ENCODE measurements at places on chromosomes 6 and 20.

- DNase-seq = no peak
Measured at GRCh38 chr6:170173335-170173881, 117.5 kb downstream of the DLL1 start.

DNA sequence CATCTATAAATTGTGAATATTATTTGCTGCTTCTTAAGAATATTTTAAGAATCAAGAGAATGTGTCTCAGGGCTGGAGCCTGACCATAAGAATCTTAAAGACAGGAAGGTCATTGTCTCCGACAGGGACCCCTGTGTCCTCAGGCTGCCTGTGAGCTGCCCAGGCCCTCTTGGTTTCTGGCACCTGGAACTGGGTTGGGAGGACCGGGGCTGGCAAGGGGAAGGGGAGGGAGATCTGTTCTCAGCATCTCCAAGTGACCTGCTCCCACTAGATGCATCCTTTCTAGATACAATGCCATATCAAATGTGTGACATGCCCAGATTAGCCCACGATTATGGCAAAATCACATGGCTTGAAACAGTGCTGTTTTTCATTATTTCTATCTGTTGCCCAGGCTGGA is 110.5 kb downstream of the SCML4 start:
- no peak for DNase-seq

- no peak for DNase-seq
Measured at GRCh38 chr6:55578537-55579363, at the start of gene HMGCLL1. Gene HMGCLL1, minus strand, starts transcription at chr6:55579192. Its CDS starts 137 bp downstream, at chr6:55579055.

DNA sequence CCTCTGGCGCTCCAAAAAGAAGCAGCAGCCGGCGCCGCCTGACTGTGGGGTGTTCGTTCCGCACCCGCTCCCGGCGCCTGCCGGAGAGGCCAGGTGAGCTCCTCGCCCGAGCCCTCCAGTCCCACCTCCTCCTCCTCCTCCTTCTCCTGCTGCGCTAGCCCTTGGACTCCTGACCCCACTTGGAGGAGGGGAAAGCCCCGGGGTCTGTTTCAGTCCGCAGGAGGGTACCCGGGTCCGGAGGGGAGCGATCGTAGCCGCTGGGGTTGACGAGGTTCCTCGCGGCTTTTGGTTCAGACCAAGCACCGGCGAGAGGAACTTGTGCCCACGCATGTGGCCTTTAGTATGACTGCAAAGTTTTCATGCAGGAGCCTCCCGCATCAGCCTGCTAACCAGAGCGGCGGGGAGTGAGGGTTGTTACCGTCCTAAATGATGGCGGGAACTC is 493 bp downstream of the CRYBG1 start:
- no peak for DNase-seq

GRCh38 chr20:23222531-23223200 is 127.9 kb upstream of the NXT1 start:
- no peak for DNase-seq

- no peak for DNase-seq
Measured at GRCh38 chr6:135168766-135169165, 12.3 kb upstream of the MYB start.

- DNase-seq = no peak
Measured at GRCh38 chr6:84908304-84908904, 144.0 kb upstream of the TBX18 start.

GRCh38 chr20:7146552-7147219 is 379.2 kb downstream of the BMP2 start:
- DNase-seq = no peak

DNA sequence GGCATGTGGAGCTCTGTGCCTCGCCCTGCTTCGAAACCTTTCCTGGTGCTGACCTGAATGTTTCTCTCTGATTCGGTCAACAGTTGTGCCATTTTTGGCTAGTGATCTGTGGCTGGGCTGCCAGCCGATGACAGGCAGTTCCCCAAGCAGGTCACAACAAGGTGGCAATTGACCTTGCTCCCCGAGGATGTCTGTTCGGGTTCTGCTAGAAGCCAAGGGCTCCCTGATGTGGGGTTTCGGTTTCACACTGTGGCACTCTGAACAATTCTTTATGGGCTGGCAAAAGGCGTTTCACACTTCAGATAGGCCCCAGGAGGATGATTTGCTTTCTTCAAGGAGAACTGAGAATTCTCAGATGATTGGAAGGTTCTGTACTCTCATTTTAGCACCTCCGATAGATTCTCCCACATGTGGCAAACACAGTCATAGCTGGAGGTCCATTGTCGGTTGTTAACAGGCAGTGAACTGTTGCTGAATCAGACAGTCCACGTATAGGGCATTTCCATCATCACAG is 135.6 kb downstream of the SLC24A3 start:
- DNase-seq = no peak

DNA sequence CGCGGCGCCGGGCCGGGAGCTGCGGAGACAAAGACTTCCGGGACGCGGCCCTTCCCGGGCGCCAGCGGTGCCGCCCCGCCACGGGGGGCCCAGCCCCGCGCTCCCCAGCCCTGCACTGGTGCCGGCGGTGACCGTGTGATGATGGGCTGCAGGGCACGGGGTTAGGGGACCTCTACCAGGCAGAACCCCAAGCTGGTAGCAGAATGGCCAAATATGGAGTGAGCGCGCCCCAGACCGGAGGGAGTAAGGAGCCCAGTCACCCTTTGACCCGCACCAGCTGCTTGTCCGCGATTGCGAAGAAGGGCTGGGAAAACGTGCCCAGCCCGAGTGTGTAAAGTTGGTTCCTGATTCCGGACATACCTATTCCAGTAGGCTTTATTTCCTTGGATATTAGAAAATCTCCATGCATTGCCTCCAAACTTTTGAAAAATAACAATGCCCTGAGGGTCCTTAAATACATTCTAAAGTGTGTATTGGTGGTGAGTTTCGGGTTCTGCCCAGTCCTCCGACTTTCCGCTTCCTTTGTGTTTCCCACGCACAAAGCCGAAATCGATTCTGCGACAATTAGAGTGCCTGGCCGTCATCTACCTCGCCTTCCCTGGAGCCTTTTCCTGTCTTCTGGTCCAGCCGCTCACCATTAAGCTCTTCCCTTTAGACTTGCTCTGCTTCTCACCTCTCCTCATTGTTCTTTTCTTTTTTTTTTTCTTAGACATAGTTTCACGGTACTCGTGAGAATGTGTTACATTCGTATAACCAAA is 1.1 kb downstream of the ABRACL start:
- DNase-seq = no peak

DNA sequence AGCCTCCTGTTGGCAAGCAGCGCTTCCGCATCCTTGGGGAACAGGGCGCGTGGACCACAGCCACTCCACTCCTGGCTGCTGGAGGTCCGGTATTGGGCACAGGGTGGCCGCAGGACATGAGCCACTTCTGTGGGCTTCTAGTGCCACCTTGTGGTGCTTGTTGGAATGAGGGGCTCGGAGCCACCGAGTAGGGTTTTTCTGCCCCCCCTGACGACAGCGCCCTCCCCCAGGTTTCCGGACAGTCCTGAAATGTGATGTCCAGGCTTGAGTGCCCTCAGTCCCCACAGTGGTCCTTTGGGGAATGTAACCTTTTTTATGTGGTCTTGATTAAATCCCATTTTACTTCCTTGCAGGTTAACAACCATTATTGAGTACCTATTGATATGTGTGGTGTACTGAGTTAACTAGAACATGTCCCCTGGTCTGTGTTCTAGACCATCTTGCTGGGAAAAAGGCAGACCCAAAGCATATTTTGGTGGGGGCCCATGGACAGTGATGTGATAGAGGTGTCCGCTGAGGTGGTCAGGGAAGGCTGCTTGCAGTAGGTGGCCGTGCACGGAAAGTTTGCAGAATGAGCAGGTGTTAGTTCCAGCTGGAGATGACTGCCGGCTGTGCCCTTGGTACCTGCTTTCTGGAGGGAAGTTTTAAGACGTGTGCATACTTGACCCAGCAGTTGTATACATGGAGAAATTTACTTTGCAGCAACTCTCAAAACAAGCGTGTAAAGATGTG is 70.0 kb downstream of the PTPN1 start:
- no peak for DNase-seq

GRCh38 chr6:43734294-43734665 is 35.7 kb upstream of the VEGFA start:
- no peak for DNase-seq

DNA sequence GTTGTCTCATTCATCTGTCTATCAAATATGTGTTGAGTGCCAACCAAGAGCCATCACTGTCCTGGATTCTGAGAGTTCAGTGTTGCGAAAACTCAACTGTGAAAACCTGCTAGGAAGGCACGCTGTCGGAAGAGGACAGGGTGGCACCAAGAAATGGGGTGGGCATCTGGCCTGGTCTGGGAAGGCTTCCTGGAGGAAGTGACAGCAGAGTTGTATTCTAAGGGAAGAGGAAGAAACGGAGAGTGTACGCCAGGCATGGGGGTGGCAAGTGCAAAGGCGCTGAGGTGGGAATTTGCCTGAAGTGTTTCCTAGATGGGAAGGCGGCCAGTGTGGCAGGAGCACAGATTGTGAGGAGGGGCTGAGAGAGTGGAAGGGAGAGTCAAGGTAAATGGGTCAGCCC is 91.2 kb downstream of the ANKRD60 start:
- DNase-seq = no peak

DNA sequence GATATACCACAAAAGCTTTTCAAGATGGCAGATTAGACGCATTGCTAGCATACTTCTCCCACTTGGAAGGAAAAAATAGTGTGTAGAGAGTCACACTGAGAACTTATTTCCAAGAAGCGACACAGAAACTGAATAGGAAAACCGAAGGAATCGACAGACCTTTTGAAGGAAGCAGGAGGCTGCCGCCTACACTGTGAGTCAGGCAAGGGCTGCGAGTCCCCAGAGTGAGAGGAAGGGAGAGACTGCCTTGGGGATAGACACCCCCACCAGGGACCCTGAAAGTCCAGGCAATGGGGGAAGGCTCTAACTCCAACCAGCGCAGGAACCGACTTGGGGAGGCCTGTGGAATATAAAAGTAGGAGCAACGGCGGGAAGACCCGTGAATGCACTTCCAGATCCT is 53.7 kb upstream of the SIRPG start:
- no peak for DNase-seq

DNA sequence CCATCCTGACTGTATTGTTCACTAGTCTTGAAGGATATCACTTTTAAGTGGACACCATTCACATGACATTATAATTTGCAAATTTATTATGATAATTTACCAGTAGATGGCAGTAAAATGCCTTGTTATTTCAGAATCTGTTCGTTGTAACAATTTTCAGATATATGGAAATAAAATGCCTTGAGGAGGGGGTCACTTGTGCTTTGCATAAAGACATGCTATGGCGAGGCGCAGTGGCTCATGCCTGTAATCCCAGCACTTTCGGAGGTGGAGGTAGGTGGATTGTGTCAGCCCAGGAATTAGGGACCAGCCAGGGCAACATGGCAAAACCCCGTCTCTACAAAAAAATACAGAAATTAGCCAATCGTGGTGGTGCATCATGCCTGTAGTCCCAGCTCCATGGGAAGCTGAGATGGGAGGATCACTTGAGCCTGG is 9.0 kb upstream of the NCOA6 start:
- DNase-seq = no peak

DNA sequence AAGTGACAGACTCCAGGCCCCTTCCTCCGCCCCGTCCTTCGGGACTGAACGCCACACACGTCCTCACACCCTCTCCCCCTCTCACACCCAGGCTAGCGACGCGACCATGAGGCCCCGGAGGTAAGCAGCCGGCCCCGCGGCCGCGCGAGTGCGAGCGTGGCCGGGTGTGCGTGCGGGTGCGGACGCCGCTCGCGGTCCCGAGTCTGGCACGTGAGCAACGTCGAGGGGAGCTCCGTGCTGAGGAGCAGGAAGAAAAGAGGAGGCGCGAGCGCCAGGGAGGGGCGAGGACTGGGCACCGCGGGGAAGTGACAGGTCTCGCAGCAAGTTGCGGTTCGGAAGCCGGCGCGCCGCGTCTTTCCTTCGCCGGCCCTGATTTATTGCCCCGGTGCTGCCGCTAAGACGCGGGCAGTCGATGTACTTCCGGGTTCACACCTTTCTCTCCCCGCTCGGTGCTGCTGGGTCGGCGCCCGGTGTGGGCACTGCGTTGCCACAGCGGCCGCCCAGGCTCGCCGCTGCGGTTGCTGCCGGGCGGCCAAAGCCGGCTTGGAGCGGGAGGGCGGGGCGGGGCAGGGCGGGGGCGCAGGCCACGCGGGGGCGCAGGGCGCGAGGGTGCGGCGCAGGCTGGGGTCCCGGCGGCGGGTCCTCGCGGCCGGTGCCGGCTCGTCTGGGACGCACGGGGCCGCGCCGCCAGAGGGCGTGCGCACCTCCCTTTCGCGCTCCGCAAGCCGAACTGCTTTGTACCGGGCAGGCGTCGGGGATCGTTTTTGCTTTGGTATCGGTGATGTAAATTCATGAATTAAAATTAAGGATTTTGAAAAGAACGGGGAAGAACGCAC is 15.8 kb upstream of the LIN28B start:
- no peak for DNase-seq

- no peak for DNase-seq
Measured at GRCh38 chr20:63554361-63555278, 661 bp downstream of the FNDC11 start.

GRCh38 chr20:56592817-56593216 is 36.3 kb upstream of the TFAP2C start:
- no peak for DNase-seq

- no peak for DNase-seq
Measured at GRCh38 chr6:20566109-20566508, 31.9 kb downstream of the CDKAL1 start.

DNA sequence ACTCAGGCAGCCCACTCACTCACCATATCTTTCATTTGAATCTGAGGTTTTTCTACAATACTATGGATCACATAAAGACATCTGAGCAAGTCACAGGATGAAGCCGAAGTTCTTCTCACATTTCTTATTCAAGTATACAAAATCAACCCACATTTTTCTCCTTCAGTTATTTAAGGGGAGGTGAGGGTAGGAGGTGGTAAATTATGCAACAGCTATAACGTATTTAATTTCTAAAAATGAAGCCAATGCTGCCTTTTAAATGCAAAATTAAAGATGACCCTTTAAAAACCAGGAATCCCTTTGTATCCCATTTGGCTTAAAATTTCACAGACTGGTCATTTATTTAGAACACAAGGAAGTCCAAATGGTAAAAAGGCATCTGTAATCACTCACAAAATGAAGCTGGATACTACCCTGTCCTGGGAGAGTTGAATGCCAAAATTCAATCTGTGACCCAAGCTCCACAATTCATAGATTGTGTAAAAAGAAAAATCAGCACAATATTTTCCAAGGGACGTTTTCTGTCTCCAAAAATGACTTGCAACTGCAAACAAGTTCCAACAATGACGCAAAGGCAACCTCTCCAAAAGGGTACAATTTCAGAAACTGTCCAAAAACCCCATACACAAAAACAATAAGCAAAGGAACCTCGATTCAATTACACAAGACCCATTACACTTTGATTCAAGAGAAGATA is 48.8 kb downstream of the EPB41L2 start:
- no peak for DNase-seq

GRCh38 chr6:130447374-130447773 is 81.6 kb downstream of the TMEM200A start:
- DNase-seq = no peak

DNA sequence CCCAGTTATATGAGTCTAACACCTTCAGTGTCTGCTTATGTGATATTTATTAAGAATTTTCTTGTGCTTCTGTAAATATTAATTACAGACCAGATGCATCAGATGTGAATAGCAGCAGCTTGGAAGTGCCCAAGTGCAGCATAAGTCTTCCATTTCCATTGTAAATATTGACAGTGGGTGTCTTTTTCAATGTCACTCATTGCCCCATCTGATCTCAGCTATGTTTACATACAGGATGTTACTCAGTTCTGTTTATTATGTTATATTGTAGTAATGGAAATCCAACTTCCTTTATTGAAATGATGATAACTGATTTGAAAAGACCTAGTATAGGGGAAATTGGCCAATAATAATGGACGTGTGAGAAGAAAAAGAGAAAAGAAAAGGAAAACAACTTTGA is 296.7 kb downstream of the SAMD5 start:
- DNase-seq = no peak

Data from GOT3 (cell line).